Trophoblast cell (in vitro differentiated cells and primary cell): ENCODE measurements at places on chromosomes 7 and 10.
A peak's percentile ranks its signal among the peaks of the same experiment; 100 is the strongest.

DNA sequence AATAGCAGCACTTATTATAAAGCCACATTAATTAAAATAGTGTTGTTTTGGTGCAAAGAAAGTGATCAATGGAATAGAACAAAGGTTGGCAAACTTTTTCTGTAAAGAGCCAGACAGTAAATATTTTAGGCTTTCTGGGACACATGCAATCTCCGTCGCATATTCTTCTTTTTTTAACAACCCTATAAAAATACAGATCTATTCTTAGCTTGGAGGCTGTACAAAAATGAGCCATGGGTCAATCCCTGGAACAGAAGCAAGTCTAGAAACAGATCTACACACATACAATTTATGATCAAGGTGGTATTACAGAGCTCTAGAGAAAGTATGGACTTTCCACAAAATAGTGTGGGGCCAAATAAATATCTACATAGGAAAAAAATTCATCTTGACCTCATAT, 71.8 kb downstream of the ARHGAP21 start:
- no peak for DNase-seq

- DNase-seq = no peak
These were observed 29.1 kb upstream of the RHOBTB1 start for GRCh38 chr10:60973086-60973485.

- DNase-seq = no peak
These were observed 88.4 kb downstream of the OR13A1 start for GRCh38 chr10:45227042-45227441.

GRCh38 chr10:6416892-6417512, 163.1 kb downstream of the PRKCQ start:
- peak; percentile 81 for DNase-seq
